Astrocyte of the hippocampus (primary cell): ENCODE measurements at places on chromosomes 3 and 15.
A peak's percentile ranks its signal among the peaks of the same experiment; 100 is the strongest.

DNA sequence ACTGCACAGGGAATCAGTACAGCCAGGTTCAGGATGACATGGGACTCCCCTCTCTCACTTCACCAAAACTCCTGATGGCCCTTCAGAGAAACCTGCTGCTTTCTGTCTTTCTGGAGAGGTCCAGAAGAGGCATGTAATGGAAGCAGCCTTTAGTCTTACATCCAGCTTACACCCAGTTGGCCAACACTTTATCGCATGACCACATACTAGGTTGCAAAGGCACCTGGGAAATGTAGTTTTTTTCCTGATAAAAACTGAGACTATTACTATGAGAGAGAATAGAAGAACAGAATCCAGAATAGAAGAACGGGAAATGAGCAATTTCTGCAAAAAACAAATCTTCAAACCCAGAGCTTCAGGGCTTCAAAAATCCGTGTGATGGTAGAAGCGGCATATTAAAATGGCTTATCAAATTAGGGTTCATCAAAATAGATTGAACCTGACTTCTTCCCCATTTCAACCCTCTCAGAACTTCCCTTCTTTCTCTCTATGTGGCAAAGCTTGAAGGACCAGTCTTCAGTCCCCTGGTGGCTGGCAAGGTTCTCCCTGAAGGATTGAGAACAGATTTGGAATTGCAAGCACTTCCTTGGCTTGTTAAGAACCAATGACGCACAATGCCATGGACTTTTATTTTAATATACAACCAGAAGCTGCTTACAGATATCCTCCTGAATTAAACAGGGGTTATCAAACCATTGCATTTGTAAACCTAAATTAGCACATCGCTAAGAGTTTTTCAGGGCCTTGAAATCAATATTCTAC is 34.4 kb downstream of the CORO2B start:
- no peak for DNase-seq

DNA sequence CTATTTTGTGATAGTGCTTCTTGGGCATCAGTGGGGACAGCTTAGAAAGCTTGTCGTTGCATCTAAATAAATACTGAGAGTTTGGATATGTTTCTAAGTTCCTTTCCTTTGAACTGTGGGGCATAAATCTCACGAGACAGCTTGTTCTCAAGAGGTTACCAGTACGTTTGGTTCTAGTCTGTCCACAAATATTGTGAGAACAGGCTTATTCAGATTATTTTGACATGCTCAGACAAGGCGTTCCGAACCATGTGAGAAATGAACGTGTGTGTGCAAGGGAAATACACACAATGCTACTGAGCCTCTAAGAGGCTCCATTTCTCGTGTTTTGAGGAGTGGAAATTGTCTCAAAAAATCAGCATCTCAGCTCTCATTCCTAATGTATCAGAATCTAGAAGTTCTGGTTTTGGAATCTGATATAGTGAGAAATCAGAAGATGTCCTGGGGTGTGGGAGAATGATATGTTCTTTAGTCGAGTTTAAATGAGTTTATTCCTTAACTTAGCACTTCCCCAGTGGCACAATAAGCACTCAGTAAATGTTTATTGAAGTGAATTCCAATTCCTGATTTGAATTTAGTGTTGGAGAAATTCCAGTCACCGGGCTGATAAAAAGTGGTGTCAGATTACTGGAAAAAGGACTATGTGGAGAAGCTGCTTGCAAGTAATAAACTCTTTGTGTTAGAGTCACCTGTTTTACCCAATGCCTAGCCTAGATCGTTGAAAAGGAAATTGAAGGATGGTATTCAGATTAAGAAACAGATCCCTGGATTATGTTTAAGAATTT is 481.5 kb downstream of the LPP start:
- DNase-seq = peak; percentile 83

GRCh38 chr15:51377038-51377786 is 35.8 kb downstream of the GLDN start:
- DNase-seq = peak; percentile 50

- DNase-seq = peak; percentile 50
These were observed 101.8 kb downstream of the STT3B start for GRCh38 chr3:31634476-31634875.

DNA sequence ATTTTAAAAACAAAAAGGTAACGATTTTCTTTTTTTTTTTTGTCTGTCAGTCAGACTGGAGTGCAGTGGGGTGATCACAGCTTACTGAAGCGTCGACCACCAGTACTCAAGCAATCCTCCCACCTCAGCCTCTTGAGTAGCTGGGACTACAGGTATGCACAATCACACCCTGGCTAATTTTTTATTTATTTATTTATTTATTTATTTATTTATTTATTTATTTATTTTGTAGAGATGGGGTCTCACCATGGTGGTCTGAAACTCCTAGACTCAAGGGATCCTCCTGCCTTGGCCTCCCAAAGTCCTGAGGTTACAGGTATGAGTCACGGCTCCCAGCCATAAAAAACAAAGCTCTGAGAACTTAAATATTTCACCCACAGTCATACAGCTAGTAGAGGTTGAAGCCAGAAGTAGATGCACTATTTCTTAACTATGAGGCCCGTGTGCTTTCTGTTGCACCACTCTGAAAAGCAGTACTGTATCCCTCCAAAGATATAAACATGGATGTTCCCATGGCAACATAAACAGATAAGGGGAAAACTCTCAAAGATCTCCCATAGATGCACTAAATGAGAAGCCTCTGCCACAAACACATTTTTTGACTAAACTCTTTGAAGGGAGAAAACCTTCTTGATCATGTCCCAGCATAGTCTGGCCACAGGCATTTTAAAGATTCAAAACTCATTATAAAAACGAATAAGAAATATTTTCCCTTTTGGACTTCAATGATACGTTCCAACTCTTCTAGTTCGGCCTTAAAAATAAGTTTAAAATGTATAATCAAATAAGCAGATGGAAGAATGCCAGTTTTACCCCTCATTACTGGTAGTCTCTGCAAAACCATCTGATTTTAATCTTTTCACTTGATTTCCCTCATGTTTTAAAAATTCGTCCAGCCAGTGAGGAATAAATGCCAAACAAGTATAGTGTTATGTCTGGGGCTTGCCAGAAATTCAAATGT is 162.3 kb upstream of the ARHGEF26 start:
- peak; percentile 65 for DNase-seq
